ENCODE measurements at places on chromosomes 12 and 14. TPM values are rescaled to one million over a fixed set of nuclear protein-coding genes. Genes with fewer than 3 reads are reported as not detected.

The PTPN6 gene
- total RNA-seq = 321 TPM

The POTEM gene
- total RNA-seq = not detected

The RHOJ gene
- not detected for total RNA-seq

The CELA1 gene
- total RNA-seq = 0.24 TPM

The OR11H6 gene
- not detected for total RNA-seq

- no peaks in the 10 kb centered on the region for H3K36me3 ChIP-seq
- peak overlapping the region; percentile 32 for H3K4me3 ChIP-seq
- no peak overlapping the region for H3K27ac ChIP-seq
Observed at GRCh38 chr12:111035578-111036301, 115.4 kb upstream of the MYL2 start.

GRCh38 chr12:106760184-106760531 lies 14.3 kb upstream of the RIC8B start:
- H3K27ac ChIP-seq = peak overlapping the region; percentile 93
- DNase-seq = peak; percentile 50
- peak overlapping the region; percentile 72 for H3K4me3 ChIP-seq
- H3K27me3 ChIP-seq = no peaks in the 10 kb centered on the region
- no peaks in the 10 kb centered on the region for H3K36me3 ChIP-seq

DNA sequence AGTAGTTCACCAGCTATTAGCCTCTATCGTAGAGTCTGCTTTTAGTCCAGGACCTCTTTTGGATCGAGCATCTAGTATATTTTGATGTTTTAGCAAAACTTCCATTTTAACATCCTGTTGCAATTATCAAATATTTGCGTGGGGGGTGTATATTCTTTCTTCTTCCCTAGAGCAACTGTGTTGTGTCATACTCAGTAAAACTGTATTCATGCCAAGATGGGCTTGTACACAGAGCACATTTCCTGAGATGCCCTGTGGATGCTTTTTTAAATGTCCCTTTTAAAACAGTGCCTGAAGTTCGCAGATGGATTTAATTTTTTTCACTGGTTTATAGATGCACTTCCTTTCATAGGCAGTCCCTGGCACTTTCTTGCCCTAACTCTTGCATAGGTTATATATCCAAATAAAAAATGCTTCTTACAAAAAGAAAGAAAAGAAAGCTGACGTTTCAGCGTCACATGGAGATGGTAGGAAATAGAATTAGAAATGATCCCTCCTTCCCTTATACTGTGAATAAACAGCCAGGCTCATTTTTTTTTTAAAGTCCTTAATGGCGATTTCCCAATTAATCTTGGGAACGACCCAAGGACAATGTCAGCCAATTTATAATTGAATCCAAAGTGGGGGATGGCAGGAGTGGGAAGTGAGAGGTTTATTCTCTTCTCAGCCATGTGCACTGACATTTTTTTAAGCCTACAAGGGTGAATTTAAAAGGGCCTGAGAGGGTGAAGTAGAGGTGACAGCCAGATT lies 247.0 kb downstream of the SLC41A2 start:
- H3K4me1 ChIP-seq = peaks cover 58% of the 10 kb centered on the region
- H3K27ac ChIP-seq = no peak overlapping the region
- no peak overlapping the region for H3K4me3 ChIP-seq
- DNase-seq = no peak

- no peak overlapping the region for H3K27ac ChIP-seq
- H3K36me3 ChIP-seq = peaks cover 2% of the 10 kb centered on the region
- H3K27me3 ChIP-seq = no peaks in the 10 kb centered on the region
- H3K4me1 ChIP-seq = peaks cover 3% of the 10 kb centered on the region
Observed at GRCh38 chr14:96390965-96391292, 999 bp upstream of the AK7 start.

- no peak overlapping the region for H3K4me3 ChIP-seq
- H3K4me1 ChIP-seq = peaks cover 33% of the 10 kb centered on the region
- DNase-seq = no peak
- H3K27ac ChIP-seq = no peak overlapping the region
- H3K36me3 ChIP-seq = no peaks in the 10 kb centered on the region
- no peaks in the 10 kb centered on the region for H3K27me3 ChIP-seq
Observed at GRCh38 chr12:49943625-49943960, 6.9 kb upstream of the AQP2 start.
